SK-MEL-5 (cell line): ENCODE measurements at places on chromosomes 5 and 9.

DNA sequence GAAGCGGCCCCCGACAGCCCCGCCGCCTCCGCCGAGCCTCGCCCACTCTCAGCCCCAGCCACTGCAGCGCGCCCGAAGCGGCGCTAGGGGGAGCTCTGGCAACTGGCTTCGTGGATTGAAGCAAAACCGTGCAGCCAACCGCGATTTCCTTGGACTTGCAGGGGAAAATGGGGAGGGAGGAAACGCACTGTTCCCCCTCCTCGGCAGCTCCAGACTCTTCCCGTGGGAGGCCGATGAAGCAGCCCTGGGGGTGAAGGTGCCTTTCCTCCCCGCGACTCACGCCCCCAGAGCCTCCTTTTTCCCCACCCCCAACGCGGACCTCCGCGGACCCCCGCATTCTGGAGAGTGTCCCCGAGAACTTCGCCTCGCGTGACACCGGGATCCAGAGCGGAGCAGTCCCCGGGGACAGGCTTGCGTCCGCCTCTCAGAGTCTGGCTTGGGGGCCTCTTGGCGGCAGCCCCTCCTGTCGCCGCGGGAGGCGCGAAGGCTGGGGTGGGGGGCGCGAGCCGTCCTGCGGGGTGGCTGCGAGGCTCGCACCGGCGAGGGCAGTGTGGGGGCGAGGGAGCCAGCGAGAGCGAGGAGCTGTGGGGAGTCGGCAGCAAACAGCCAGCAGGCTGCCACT, 3.8 kb downstream of the IER5L start:
- DNase-seq: peak; percentile 88

- DNase-seq: no peak
Observed at GRCh38 chr9:12776513-12777055, 1.8 kb downstream of the LURAP1L start.

- peak; percentile 16 for DNase-seq
Observed at GRCh38 chr5:53359916-53360517, 120.4 kb upstream of the FST start.

DNA sequence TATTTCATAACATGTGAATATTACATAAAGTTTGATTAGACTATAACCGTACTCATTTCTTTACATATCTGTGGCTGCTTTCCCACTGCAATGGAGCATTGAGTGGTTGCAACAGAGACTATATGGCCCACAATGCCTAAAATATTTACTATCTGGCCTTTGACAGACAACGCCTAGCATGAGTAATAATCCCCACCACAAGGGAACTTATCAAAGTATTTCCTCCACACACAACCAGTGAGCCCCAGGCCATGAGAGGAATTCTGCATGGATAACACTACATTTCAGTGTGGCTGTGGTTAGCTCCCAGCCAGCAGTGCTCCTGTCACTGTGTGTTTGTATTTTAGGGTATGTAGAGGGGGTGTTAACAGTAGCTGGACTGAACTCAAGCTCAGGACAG, 54.8 kb downstream of the FAM81B start:
- peak; percentile 69 for DNase-seq

DNA sequence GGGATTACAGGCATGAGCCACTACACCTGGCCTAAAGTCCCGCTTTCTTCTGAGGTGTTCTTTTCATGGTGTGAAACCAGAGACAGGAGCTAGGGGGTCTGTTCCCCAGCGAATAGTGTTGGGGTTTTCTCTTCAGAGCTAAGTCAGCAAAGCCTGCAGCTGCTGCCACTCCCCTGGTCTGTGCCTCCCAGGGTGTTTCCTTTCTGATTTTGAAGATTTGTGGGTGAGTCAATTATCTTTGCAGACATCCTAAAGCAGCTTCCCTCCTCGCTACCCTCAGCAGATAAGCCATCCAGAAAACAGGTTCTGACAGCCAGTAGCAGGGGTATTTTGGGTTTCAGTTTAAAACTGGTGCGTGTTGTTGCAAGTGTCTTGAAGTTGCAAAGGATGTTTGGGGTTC, 72.0 kb upstream of the IQGAP2 start:
- DNase-seq: no peak

DNA sequence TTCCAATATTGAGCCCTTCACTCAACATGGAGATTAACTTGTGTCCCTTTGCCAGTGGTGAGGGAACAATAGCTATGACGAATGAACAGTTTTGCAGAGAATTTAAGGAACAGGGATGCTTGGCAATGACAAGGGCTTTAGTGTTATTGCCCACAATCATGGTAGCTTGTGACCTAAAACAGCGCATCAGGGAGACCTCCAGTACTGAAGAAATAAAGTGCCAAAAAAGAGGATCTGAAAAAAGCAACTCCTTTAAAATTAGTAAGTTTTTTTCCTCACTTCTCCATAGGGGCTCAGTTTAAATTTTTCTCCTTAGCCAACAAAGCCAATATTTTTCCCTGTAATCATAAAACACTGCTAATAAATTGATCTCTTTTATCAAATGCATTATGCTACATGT, 41.8 kb upstream of the PAM start:
- DNase-seq: no peak

DNA sequence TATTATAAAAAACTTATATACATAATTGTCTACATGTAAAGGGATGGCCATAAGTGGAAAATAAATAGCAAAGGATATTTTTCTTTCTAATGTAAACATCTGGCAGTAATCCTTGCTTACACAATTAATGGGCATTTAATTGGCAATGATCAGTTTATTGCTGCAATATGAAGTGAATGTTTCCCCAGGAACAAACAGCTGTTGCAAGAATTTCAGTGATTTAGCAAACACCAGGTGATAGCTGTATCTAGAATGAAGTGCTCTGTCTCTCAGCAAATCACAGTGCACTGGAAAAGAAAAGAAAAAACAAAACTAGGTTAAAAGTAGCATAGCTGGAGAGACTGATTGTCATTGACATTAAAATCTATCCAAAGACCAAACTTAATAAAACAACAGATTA, 594.5 kb upstream of the ARRDC3 start:
- no peak for DNase-seq

- DNase-seq: no peak
Observed at GRCh38 chr5:173972607-173972924, 16.4 kb upstream of the C5orf47 start.

- DNase-seq: no peak
Observed at GRCh38 chr5:5207828-5208227, 67.7 kb downstream of the ADAMTS16 start.

DNA sequence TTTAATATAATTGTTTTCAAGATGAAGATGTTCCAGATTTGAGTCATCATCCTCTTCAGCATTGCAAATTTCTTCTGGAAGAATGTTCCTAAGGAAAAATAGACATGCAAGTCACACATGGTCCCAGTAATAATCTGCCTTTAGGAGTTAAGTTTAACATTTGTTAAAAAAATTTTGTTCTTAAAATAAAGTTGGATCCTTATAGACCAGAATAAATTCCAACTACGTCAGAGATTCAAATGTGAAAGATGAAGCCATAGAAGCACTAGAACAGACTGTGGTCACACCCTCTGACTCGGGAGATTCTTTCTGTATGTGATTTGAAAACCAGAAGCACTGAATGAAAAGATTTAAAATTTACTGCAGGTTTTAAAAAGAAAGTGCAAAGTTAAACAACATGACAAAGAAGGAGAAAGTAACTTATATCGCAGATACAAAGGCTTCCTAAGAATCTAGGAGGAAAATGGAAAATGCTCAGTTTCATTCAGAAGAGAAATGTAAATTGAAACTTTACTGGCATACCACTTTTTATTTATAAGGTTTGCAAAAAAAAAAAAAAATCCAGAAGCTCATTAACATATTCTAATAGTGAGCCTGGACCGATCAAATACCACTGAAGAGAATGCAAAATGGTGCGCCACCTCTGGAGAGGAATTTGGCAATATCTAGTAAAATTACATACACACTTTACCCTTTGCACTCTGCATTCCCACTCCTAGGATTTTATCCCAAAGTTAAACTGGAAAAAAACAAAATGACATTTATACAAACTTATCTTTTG, 14.3 kb upstream of the ASPN start:
- DNase-seq: no peak

- DNase-seq: no peak
Observed at GRCh38 chr9:124254261-124254682, 3.5 kb upstream of the NEK6 start.

DNA sequence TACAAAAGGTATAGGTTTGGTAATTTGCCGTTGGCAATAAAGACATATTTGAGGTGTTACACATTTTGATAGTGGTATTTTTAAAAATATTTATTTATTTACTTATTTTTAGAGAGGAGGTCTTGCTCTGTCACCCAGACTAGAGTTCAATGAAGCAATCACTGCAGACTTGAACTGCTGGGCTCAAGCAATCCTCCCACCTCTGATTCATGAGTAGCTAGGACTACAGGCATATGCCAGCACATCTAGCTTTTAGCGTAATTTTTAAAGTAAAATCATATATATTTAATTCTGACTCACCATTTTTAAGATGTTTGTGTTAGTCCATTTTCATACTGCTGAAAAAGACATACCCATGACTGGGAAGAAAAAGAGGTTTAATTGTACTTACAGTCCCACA, 1974.3 kb downstream of the EFNA5 start:
- no peak for DNase-seq

- DNase-seq: no peak
Observed at GRCh38 chr5:58887721-58888409, 305.0 kb downstream of the RAB3C start.

GRCh38 chr9:131416509-131416908, 22.6 kb downstream of the PRRC2B start:
- no peak for DNase-seq

DNA sequence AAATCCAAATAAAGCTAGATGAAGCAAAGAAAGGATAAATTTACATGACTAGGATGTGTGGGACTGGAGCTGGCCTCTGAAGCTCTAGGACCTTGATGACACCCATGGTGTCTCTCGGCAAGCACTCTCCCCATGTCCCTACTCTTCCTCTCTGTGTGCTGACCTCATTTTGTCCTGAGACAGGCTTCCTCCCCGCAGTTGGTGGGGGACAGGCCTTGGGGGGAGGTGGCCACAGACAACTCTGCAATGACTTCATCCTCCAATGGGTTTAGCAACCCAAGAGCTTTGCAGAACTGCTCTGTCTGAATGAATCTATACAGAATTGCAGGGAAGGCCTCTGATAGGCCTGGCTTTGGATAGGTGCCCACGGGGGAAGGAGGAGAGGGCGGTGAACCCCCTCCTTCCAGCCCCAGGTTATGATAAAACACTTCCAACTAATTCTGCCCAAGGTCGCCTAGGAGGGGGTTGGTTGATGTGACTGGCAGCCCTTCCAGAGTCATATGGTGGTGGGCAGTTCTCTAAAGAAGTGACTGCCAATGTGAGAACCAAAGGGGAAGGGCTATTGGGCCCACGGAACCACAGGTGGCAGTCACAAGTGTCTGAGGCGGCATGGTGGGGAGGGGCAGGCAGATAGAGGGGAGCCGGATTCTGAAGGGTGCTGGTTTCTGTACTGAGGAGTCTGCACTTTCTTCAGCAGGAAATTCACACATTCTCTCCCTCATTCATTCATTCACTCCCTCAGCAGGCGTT, 6.0 kb downstream of the SLC6A7 start:
- DNase-seq: no peak

DNA sequence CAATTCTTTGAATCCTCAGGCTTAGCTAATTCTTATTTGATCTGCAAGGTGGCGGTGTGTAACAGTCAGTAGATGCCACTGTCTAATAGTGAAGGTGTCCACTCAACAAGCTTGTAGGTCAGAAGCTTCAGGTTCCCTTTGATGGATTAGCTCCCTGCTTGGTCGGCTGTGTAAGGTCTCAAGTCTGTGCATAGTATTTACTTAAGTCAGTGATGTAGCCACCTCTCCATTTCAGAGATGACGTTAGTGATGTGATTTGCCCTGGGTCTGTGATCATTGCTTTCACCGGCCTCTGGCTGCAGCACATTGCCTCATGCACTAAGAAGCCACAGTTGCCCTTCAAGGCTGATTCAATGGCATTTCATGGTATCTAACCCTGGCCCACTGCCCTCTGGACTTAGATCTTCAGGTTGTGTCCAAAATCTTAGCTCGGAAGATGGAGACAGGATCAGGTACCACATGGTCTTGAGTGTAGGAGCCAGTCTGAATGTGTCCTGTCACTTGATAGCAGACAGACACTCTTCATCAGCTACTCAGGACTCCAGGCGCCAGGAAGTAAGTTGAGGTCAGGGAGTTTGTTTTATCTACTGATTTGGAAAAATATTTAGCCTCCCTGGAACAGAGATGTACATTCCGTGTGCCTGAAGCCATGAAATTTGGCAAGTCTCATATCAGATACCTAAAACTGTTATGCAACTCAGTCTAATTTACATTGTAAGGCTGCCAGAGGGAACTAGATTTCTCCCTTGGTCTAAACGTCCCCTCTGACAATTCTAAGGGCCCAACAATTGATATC, 42.9 kb downstream of the SUB1 start:
- DNase-seq: no peak

GRCh38 chr9:129175825-129176633, 2.0 kb downstream of the IER5L start:
- peak; percentile 85 for DNase-seq

- peak; percentile 46 for DNase-seq
Observed at GRCh38 chr9:112056996-112057395, 118.1 kb downstream of the SUSD1 start.

GRCh38 chr9:86122311-86122710, 23.0 kb upstream of the GOLM1 start:
- peak; percentile 38 for DNase-seq

DNA sequence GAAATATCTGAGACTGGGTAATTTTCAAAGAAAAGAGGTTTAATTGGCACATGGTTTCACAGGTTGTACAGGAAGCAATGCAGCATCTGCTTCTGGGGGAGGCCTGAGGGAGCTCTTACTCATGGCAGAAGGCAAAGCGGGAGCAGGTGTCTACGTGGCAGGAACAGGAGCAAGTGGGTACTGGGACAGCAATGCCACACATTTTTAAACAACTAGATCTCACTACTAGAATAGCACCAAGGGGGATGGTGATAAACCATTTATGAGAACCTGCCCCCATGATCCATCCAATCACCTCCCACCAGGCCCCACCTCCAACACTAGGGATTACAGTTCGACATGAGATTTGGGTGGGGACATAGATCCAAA, 47.6 kb upstream of the HOMER1 start:
- no peak for DNase-seq

DNA sequence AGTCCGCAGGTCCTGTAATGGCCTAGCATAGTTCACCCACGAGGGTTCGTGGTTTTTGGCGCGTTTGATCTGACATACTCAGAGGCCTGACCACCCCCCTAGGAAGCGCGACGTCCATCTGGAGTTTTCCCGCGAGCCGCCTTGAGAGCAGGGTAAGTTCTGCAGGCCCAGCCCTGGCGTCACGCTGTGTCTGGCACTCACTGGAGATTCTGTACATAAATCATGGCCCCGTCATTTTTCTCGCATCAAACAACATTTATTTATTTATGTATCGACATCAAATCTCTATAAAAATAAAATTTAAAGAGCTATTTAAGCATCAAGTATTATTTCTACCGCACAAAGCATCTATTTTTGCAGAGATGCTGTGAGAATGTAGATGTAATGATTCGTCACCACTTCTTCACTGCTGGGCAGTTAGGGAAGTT, 437 bp upstream of the TRIM41 start:
- DNase-seq: no peak

GRCh38 chr9:107455425-107456135, 34.0 kb downstream of the KLF4 start:
- no peak for DNase-seq

GRCh38 chr5:174903172-174903732, 178.9 kb downstream of the MSX2 start:
- peak; percentile 34 for DNase-seq
